Glutamatergic neuron (in vitro differentiated cells): ENCODE measurements at places on chromosomes 2 and 18. TPM values are rescaled to one million over a fixed set of nuclear protein-coding genes. Genes with fewer than 3 reads are reported as not detected.

DNA sequence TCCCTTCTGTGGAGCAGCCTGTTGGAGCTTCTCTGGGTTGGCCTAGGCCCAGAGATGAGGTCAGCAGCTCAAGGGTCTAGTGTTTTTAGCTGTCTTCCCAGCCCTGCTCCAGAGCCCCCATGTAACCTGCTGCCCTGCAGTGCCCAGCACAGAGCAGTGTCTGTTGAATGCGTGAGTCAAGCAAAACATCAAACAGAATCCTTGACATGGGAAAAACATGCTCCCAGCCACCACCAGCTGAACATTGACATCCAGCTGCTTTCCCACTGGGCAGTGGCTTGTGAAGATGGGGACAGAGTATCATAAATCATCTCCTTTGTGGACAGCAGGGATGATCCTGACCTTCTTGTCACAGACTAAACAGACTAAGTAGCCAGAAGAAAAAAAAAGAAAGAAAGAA, 22.6 kb downstream of the IMPA2 start:
- DNase-seq: no peak

Gene KIF5C
- total RNA-seq: 673 TPM

Gene KIAA2012
- not detected for total RNA-seq

Gene ALPG
- 2.4 TPM for total RNA-seq

- DNase-seq: no peak
Observed at GRCh38 chr18:59748628-59749360, 51.6 kb upstream of the CCBE1 start.

DNA sequence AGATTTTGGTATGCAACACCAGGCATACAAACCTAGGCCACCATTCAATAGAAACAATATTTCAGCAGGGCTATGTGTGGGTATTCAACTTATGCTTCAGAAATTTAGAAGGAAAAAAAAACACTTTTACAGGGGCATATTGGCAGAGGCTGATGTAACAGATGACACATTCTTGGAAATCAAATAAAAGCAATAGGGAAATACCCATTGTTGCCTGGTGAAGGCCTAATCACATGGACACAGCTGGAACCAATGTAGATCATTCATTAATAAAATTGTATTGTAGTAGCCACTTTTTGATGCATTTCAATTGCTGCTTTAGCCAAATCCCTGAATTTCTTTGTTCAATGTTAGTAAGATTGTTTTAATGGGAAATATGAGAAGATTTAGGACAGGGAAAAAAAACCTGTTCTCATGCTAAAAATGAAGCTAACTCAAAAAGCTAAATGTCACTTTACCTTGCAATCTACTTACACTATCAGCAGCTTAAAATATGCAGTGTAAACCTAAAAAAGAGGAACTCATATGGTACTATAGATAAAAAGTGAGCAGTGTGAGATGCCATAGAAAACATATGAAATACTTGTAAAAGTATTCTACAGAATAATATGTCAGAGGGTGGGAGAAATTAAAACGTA, 289.4 kb downstream of the ZEB2 start:
- no peak for DNase-seq

DNA sequence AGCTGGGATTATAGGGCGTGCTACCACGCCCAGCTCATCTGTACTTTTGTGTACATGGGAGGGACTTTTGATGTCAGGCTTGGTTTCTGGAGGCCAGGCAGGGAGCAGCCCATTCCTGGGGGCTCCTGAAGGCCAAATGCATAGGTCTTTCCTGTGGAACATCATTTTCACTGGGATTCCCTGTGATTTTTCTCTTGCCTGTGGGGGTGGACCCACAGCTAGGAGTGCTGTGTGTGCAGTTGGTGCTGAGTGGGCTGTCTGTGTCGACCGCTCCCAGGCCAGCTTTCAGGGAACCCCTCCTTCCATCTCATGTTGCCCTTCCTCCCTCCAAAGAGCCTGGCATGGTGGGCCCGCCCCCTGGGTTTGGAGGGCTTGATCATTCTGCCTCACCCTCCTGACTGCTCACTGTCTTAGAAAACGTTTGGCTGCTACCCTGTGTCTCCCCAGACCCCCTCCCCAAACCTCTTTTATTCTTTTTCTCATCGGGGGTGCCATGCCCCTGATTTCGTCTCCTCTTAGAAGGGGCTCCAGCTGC, 10.5 kb downstream of the EFHD1 start:
- no peak for DNase-seq

- DNase-seq: no peak
Observed at GRCh38 chr2:171965661-171966060, 34.1 kb upstream of the METAP1D start.

GRCh38 chr18:70931942-70932814, 643.3 kb downstream of the SOCS6 start:
- DNase-seq: no peak

Gene MATN3
- 0.32 TPM for total RNA-seq

DNA sequence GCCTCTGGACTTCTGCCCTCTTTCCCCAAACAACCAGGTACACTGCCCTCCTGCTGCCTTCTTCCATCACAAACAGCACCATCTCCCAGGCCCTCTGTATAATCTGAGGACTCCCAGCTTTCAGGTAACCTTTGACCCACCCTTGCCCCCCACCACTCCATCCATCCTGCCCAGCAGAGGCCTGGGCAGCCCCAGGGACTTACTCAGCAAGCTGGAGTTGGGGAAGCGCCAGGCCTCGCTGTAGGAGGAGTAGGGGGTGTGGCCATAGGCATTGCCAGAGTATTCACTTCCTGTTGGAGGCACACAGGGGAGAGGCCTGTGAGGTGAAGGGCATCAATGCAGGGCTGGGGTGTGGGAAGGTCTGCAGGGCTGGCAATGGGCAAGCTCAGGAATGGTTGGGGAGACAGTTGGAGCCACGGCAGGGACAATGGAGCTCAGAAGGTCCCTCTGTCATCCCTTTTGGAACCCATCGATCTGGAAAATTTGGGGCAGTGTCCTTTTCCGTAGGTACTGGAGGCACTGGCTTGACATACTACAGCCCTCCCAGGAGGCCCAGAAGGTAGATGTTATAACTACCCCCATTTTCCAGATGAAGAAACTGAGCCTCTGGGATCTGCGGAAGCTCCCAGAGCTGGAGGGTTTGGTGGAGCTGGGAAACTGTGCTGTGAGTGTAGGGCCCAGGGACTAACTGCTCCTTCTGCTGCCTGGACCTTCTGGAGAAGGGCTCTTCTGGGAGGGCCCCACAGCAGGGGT, 46.3 kb downstream of the PSD4 start:
- DNase-seq: no peak

- peak; percentile 82 for DNase-seq
Observed at GRCh38 chr2:132547090-132547687, 122.8 kb downstream of the LYPD1 start.

DNA sequence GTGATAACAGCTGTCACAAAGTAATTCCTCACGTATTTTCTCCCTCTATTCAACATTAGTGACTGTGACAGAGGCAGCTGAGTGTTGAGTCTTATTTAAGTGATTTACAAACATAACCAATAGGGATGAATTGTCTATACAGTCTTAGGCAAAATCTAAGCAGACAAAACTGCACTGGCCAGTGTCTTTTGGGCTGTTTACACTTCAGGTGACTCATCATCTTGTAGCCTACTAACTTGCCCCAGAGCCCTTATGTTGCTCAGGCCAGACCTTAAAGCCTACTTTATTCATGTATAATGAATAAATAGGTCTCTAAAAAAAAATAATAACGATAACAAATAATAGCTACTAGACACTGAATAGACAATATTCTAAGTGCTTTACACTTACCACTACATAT, 17.2 kb downstream of the THOC1 start:
- DNase-seq: no peak
